ENCODE measurements at places on chromosomes 7 and 10.

GRCh38 chr7:124718032-124718766, 47.4 kb downstream of the GPR37 start:
- DNase-seq, result no peak

GRCh38 chr7:94231305-94231704, 163.4 kb upstream of the COL1A2 start:
- DNase-seq, result no peak

DNA sequence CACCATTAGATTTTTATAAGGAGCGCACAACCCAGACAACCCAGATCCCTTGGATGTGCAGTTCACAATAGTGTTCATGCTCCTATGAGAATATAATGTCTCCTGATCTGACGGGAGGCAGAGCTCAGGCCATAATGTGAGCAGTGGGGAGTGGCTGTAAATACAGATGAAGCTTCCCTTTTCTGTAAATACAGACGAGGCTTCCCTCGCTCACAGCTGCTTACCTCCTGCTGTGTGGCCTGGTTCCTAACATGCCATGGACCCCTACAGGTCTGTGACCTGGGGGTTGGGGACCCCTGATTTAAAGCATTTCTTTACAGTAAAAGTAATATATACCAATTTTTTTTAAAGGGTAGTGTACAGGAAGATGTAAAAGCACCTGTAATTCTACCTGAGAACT, 33.2 kb downstream of the HELLS start:
- DNase-seq, result no peak

DNA sequence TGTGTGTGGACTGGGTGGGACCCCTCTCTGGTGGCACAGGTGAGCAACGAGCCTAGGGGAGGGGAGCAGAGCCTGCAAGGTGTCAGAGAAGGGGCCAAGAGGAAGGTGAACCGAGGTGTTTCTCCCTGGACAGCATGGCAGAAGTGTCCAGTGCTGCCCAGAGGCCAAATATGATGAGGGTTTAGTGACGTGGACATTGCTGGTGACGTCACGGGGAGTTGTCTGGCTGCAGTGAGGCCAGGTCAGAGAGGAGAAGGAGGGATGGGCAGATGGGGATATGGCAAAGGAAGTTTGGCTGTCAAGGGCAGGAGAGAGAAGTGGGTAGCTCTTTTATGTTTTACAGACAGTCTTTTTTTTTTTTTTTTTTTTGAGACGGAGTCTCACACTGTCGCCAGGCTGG, 2.6 kb upstream of the ZNF853 start:
- no peak for DNase-seq

- no peak for DNase-seq
Measured at GRCh38 chr10:119312241-119312640, 104.9 kb downstream of the GRK5 start.

DNA sequence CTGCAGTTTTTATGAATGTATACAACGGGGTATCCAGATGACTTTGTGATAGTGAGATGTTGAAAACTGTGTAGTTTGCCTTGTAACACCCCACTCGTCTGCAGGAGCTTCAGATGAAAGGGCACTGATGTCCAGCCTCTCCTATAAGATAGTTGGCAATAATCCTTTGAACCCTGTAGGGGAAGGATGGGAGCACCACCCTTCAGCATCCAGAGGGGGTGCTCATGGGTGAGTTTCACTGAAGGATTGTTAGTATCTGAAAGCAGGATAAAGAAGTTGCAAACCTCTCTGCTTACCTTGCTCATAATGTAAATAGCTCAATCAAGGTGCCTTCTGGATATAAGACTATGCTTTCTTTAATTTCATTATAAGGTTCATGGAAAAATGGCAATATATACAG, 201.5 kb downstream of the TMEM178B start:
- DNase-seq, result no peak
